NCI-H524 (cell line): ENCODE measurements at places on chromosomes 5 and 9.

GRCh38 chr9:38022995-38023394 lies 46.0 kb downstream of the SHB start:
- DNase-seq, result peak; percentile 38

GRCh38 chr5:57664700-57665099 lies 182.1 kb upstream of the ACTBL2 start:
- no peak for DNase-seq

DNA sequence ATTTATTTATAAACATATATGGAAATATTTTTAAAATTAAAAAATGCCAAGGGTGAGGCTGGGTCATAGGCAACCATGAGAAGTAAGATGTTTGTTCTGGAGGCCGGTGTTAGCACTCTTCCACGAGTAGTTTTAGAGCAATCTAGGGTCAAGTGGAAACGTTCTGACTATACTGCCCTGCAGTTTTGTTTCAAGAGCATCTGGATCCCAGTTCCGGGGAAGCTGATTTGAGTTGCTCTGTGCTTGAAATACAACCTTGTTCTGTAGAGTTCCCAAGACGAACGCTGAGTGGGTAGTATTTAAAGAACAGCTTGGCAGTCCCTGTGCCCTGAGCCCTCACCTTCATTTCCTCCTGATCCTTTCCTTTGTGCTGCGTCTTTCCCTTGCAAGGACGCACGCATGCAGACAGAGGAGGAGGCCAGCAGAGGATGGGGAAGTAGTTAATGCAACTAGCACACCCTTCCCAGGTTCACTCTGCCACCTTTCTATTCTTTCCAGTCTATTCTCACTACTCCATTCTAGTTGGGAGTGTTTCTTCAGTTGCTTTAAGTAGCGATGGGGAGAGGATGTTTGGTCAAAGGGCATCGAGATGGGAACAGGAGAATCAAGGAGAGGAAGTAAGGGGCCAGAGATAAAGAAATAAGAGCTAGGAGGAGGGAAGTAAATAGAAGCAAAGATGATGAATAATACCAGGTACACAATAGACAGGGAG lies 68.3 kb upstream of the ZSWIM6 start:
- no peak for DNase-seq

GRCh38 chr9:13450723-13451122 lies 171.2 kb upstream of the MPDZ start:
- no peak for DNase-seq

DNA sequence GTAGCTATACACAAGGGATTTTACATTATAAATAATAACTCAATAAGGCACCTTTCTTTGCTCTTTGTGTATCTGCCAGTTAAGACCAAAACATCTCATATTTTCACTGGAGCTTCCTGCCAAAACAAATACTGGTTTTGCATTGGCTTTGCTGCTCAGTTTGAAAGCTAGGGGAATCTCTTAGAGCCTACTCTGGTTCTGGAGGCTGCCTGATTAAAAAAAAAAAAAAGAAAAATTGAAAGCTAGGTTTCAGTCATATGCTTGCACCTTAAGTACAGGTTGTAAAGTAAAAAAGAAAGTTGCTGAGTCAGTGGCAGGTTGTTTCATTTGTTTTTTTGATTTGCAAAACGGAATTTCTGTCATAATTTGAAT lies 2.3 kb downstream of the DENND4C start:
- no peak for DNase-seq

DNA sequence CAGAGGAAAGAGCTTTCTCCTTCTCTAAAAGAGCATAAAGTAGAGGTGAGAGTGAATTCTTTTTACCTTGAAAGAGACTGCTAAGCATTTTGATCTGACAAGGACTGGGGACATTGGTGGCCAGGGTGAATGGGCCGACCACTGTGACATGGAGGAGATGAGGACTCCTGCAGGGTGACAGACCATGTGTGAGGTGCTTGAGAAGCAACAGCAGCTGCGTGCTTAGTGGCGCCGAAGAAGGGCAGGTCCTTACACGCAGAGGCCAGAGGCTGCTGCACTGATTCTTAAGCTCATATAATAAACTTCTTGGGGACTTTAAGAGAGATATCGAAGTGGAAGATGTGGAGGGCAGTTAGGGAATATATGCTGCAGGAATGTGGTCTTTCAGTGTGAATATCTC lies 8.7 kb upstream of the JAKMIP2 start:
- DNase-seq, result peak; percentile 2

DNA sequence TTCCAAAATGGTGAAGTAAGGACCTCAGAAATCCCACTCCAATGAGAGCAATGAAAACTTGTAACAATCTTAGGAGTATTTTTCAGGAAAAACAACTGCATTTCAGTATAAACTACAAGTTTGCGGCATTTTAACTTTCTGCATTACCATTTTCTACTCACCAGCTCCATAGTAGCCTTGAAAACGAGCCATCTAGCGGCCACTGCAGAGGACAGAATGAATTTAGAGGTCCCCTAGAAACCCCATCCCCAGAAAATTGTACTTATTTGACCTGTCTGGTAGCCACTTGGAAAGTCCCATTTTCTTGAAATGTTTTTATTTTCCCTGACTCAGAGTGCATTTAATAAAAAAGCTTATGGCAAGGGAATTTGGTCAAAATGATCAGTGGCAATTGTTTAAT lies 205.4 kb upstream of the ITGA1 start:
- no peak for DNase-seq

- DNase-seq, result no peak
Observed at GRCh38 chr5:168342151-168342825, 50.8 kb downstream of the WWC1 start.

DNA sequence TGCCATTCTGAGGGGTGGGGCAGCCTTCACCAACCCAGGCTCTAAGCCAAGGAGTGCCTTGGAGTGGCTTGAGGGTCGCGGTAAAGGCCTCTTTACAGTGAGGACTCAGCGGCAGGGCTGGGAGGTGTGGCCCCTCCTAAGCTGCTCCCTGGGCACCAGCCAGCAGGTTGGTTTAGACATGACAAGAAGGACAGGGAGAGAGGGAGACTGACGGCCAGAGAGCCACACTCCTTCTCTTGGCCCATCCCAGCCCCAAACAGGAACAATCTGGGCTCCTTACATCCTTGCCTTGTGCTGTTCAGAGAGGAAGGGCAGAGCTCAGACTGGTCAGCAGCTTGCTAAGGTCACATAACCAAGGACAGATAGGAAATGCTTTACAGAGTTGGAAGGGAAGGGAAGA lies 94.5 kb downstream of the LMX1B start:
- DNase-seq, result no peak

DNA sequence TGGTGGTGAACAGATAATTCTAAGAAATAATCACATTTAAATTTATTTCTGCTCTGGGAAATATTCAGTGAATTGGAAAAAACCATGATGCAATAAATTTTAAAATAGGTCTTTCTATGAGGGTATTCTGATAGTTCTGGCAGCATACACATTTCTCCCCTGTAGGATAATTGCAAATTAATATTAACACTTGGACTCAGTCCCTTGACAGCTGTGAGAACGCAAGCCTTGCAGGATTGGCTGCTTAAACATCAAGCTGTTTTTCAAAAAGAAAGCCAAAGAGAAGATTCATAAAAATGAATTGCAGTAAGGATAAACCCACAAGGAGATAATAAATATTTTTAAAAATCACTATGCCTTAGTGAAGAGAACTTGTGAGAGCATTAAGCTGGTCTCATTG lies 180.0 kb downstream of the MTRR start:
- no peak for DNase-seq

DNA sequence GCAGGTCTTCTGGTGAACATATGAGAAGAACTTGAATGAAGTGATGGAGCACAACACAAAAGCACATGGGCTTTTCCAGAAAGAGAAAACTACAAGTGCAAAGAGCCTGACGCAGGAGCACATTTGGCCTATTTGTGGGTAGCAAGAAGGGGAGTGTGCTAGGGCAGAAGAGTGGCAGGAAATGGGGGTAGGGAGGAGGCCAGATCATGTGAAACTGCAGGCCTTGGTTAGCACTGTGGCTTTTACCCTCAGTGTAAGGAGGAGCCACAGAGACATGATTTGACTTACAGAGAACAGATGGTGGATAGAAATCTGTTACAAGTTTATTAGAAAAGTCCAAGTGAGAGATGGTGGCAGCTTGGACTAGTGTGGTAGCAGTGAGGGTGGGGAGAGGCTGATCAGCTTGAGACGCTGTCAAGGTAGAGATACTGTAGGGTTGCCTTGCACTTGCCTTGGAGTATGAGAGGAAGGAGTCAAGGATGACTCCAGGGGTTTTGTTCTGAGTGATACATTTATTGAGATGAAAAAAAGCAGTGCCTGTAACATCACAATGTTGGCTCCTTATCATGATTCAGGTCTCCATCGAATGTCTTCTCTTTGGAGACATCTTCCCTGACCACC lies 126.7 kb downstream of the PPP2R2B start:
- peak; percentile 61 for DNase-seq

- DNase-seq, result peak; percentile 47
Observed at GRCh38 chr5:141664733-141665461, 13.7 kb upstream of the FCHSD1 start.

DNA sequence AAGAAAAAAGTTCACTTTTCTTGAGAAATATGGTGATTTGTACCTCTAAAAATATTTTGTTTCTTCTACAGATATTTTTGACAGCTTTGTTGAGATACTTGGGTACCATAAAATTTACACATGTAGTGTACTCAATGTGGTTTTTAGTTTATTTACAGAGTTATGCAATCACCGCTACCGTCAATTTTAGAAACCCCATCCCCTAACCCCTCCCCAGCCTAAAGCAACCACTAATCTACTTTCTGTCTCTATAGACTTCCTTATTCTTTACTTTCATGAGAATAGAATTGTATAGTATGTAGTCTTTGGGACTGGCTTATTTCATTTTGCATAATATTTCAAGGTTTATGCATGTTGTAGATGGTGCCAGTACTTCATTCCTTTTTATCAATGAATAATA lies 45.0 kb upstream of the TDRD7 start:
- DNase-seq, result no peak

- DNase-seq, result peak; percentile 97
Observed at GRCh38 chr9:132354637-132355355, at the start of gene SETX. TSS of gene SETX (minus strand) at chr9:132354986. CDS start at chr9:132349428, 5,558 bp downstream.

GRCh38 chr5:7047511-7048261 lies 334.5 kb downstream of the TENT4A start:
- no peak for DNase-seq

DNA sequence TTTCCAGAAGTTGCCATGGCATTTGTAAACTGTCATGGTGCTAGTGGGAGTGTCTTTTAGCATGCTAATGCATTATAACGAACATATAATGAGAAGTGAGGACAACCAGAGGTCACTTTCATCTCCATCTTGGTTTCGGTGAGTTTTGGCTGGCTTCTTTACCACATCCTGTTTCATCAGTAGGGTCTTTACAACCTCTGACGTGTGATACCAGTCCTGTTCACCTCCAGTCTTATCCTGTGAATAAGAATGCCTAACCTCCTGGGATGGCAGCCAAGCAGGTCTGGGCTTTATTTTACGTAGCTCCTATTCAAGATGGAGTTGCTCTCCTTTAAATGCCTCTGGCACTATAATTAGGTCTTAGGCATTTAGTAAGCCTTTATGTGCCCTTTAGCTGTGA lies 20.4 kb upstream of the RFK start:
- no peak for DNase-seq

DNA sequence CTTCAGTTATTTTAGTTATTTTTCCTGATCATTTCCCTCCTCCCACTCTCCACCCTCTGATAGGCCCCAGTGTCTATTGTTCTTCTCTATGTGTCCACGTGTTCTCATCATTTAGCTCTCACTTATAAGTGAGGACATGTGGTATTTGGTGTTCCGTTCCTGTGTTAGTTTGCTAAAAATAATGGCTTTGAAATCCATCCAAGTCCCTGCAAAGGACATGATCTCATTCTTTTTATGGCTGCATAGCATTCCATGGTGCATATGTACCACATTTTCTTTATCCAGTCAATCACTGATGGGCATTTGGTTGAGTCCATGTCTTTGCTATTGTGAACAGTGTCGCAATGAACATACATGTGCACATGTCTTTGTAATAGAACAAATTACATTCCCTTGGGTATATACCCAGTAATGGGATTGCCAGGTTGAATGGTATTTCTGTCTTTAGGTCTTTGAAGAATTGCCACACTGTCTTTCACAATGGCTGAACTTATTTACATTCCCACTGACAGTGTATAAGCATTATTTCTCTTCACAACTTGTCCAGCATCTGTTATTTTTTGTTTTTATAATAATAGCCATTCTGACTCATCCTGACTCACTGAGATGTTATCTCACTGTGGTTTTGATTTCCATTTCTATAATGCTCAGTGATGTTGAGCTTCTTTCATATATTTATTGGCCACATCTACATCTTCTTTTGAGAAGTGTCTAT lies 17.2 kb upstream of the DIRAS2 start:
- DNase-seq, result no peak

DNA sequence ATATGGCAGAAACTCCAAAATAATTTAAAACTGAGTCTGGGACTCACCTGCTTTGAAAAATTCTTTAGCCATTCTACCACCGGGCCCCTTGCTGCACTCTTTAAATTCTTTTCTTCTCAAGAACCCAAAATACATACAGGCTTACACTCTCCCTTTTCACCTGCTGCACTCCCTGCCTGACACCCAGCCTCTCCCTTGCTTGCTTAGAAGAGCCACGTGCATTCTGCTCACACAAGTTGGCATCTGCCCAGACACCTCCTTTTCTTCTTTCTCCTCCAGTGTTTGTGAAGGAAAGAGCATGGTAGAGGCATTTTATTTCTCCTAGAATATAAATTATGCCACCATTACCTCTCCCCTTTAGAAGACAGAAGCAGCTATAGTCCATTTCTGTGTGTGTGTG lies 39.0 kb upstream of the AOPEP start:
- DNase-seq, result no peak

- DNase-seq, result peak; percentile 16
Observed at GRCh38 chr5:108093186-108093585, 288.7 kb downstream of the FBXL17 start.

- DNase-seq, result no peak
Observed at GRCh38 chr9:75893106-75893505, 2.6 kb downstream of the PCSK5 start.

GRCh38 chr5:73944581-73944980 lies 318.6 kb downstream of the ARHGEF28 start:
- DNase-seq, result no peak

DNA sequence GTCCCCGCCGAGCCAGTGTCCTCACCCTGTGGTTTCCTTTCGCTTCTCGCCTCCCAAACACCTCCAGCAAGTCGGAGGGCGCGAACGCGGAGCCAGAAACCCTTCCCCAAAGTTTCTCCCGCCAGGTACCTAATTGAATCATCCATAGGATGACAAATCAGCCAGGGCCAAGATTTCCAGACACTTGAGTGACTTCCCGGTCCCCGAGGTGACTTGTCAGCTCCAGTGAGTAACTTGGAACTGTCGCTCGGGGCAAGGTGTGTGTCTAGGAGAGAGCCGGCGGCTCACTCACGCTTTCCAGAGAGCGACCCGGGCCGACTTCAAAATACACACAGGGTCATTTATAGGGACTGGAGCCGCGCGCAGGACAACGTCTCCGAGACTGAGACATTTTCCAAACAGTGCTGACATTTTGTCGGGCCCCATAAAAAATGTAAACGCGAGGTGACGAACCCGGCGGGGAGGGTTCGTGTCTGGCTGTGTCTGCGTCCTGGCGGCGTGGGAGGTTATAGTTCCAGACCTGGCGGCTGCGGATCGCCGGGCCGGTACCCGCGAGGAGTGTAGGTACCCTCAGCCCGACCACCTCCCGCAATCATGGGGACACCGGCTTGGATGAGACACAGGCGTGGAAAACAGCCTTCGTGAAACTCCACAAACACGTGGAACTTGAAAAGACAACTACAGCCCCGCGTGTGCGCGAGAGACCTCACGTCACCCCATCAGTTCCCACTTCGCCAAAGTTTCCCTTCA lies 1.4 kb downstream of the GLIS3 start:
- peak; percentile 11 for DNase-seq
